ENCODE measurements at places on chromosomes 6 and 20. TPM values are rescaled to one million over a fixed set of nuclear protein-coding genes. Genes with fewer than 3 reads are reported as not detected.
A peak's percentile ranks its signal among the peaks of the same experiment; 100 is the strongest.

Gene ARMC2
- total RNA-seq: 2.7 TPM

GRCh38 chr6:163671355-163671754, 256.8 kb downstream of the QKI start:
- H3K36me3 ChIP-seq: no peaks in the 10 kb centered on the region
- no peak overlapping the region for H3K4me3 ChIP-seq
- DNase-seq: no peak

- no peaks in the 10 kb centered on the region for H3K36me3 ChIP-seq
- H3K27me3 ChIP-seq: no peaks in the 10 kb centered on the region
- H3K4me1 ChIP-seq: no peaks in the 10 kb centered on the region
- H3K27ac ChIP-seq: no peak overlapping the region
Observed at GRCh38 chr20:48564982-48565539, 262.7 kb downstream of the PREX1 start.

DNA sequence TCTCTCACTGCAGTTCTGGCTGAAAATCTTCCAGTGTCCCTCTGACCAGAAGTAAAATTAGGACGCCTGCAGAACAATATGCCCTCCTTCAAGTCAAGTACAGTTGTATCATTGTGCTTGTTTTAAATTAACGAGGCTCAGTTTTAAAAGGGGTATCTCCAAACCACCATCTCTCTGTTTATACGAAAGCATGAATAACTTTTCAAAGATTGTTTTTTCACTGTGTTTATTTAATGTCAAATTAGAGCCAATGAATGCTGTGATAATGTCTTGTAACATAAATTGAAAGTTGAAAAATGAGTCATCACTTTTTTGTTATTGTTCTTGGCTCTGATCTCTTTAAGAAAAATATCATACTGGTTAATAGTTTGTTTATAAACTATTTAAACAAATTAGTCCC, 230.7 kb upstream of the THEMIS start:
- no peak for DNase-seq
- H3K4me1 ChIP-seq: peaks cover 6% of the 10 kb centered on the region
- no peak overlapping the region for H3K27ac ChIP-seq
- no peak overlapping the region for H3K4me3 ChIP-seq

DNA sequence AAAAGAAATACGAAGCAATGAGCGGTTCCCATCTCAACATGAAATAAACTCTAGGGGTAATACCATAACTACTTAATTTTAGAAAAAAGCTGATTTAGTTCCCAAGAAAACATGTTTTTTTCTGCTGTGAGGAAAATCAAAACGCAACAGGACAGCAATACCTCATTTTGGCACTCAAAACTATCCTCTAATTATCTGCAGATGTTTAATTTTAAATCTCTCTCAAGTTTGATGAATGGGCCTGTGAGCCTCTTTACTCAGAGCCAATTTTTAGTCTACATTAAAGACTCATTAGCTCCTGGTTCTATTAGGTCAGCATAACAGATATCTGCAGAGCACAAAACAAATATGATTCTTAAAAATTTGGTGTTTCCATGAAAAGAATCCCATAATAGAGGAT, 28.1 kb downstream of the RNF24 start:
- H3K4me1 ChIP-seq: peaks cover 3% of the 10 kb centered on the region
- H3K27ac ChIP-seq: no peak overlapping the region
- no peaks in the 10 kb centered on the region for H3K27me3 ChIP-seq
- H3K4me3 ChIP-seq: no peak overlapping the region
- no peak for DNase-seq
- H3K36me3 ChIP-seq: peaks cover 8% of the 10 kb centered on the region

DNA sequence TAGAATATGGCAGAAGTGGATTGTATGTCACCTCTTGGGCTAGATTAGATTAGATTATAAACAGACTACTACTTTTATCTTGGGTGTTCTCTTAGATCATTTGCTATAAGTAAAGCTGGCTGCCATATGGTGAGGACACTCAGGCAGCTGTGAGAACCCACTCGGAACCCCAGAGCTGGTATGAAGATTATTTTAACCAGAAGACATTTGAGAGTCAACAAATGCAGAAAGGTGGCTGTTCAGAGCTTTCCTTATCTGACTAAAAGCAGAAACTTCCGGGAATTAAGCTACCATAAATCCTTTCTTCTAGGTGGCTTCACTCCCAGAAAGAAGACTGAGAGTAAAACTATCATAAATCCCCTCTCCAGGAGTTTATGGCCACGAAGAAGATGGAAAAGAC, 91.9 kb downstream of the RNGTT start:
- H3K27ac ChIP-seq: no peak overlapping the region
- H3K4me1 ChIP-seq: peaks cover 33% of the 10 kb centered on the region
- no peak for DNase-seq
- no peaks in the 10 kb centered on the region for H3K36me3 ChIP-seq
- H3K4me3 ChIP-seq: no peak overlapping the region

DNA sequence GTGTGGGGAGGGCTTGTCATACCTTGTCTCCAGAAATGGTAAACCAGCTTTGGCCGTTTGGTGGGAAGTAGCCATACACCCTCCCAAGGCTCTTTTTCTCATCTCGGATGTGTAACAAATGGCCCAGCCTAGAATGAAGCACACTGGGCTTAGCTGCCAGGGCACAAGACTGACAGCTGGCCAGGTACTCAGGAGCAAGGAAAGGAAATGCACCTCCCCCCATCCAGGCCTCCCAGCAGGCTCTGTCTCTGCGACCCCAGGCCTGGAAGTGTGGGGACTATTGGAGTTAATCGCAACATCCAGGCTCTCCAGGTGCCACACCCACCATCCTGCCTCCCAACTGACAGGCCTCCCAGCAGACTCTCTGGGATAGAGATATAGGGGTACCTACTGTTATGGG, 43.0 kb downstream of the MRS2 start:
- H3K36me3 ChIP-seq: no peaks in the 10 kb centered on the region
- no peaks in the 10 kb centered on the region for H3K4me1 ChIP-seq
- H3K4me3 ChIP-seq: no peak overlapping the region
- no peak overlapping the region for H3K27ac ChIP-seq

- H3K36me3 ChIP-seq: no peaks in the 10 kb centered on the region
- H3K4me1 ChIP-seq: no peaks in the 10 kb centered on the region
- no peaks in the 10 kb centered on the region for H3K27me3 ChIP-seq
Observed at GRCh38 chr6:6406715-6407070, 86.2 kb upstream of the F13A1 start.

DNA sequence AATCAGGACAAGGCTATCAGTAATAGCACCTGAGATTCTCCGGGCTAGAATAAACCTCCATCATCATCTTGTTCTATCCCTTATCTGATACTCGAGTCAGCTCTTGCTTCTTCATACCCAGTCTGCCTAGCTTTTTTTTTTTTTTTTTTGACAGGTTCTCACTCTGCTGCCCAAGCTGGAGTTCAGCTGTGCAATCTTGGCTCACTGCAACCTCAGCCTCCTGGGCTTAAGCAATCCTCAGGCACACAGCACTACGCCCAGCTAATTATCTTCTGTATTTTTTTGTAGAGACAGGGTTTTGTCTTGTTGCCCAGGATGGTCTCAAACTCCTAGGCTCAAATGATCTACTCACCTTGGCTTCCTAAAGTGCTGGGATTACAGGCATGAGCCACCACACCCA, 19.5 kb downstream of the SRSF6 start:
- no peak for DNase-seq
- no peaks in the 10 kb centered on the region for H3K4me1 ChIP-seq
- H3K27me3 ChIP-seq: no peaks in the 10 kb centered on the region
- H3K27ac ChIP-seq: no peak overlapping the region
- no peak overlapping the region for H3K4me3 ChIP-seq

DNA sequence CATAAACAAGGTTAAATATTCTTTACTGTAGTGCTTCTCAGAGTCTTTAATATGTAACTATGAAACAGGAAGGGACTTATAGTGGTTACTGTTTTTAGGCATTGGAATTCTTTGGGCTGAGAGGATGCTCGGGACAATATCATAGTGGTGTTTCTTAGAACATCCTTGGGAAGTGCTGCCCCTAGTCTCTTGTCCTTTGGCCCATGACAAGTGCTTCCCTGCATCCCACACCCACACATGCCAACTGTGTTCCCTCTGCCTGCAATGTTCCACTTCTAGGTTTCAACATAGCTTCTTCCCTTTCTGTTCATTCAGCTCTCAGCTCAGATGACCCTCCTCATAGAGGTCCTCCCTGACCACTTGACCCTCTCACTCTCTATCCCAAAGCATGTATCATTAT, 37.6 kb downstream of the CFAP61 start:
- no peak for DNase-seq
- H3K27me3 ChIP-seq: no peaks in the 10 kb centered on the region
- no peak overlapping the region for H3K4me3 ChIP-seq

DNA sequence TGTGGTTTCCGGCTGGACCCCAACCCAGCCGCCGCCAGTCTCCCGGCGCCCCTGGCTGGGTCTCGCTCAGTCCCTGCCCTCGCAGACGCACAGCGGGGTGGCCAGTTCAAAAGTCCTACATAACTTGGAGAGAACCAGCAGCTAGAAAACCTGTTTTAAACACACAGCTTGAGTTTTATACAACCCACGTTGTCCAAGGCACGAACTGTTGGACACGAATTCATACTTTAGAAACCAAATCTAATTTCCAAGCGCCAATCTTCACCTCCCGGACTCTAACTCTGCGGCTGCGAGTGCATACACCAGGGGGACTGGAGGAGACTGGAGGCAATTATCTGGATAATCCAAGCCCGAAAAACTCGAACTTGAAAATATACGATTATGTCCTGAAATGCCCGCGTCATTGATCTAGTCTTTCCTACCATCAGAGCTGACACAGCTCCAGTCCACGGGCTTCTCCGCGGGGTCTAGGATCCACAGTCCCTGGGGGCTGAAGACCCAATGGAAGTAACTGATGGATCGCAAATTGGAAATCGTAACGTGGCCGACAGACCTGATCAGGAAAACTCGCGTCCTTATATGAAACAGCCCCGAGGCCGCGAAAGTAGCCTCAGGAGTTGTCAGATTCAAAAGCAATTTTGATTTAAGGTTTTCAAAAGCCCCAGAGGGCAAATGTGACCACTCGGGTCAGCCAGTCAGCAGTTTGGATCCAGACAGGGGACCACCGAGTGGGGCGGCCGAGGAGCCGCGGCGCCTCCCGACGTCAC, 843 bp upstream of the HEY2 start:
- H3K27me3 ChIP-seq: peaks cover 91% of the 10 kb centered on the region
- peak; percentile 62 for DNase-seq
- no peaks in the 10 kb centered on the region for H3K36me3 ChIP-seq
- no peak overlapping the region for H3K27ac ChIP-seq
- H3K4me3 ChIP-seq: peak overlapping the region; percentile 75

DNA sequence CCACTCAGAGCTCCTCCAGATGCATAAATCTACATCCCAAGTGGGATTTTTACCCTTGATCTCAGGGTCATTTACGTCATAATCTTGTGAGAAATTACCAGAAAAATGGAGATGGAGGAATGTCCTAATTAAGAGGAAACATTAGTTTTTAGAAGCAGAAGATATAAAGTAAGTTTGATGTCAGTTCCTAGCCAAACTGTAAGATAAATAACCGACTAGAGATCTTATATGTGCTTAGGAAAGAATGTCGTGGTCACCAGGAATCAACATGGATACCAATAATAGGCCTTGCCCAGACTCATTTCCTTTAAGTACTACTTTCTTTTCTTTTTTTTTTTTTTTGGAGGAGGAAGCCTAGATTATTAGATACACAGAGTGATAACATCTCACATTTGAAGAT, 186.9 kb downstream of the UTRN start:
- H3K4me1 ChIP-seq: no peaks in the 10 kb centered on the region
- no peak for DNase-seq
- no peak overlapping the region for H3K27ac ChIP-seq
- H3K36me3 ChIP-seq: peaks cover 14% of the 10 kb centered on the region

All from osteoblast (primary cell).